Stimulated activated CD4-positive, alpha-beta T cell treated with anti-CD3 and anti-CD28 coated beads, Interleukin-4, amount 100 ng/mL, for 24 hours (primary cell): ENCODE measurements at places on chromosomes 11 and 22.

DNA sequence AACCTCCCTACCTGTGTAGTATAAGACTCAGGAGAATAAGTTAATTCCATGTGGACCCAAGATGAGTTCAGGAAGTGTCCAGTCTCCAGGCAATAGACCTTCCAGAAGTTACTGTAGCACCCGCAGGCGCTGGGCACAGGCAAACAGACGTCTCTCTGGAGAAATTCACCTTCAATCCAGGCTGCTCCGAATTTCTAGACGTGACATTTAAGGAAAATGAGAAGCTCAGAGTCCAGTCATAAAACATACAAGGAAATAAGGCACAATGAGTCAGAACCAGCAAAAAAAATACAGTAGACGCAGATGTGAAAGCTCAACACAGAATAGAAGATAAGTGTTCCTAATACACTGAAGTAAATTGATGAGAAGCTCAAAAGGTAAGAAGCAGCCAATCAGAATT, 14.2 kb downstream of the NADSYN1 start:
- no peak for DNase-seq

GRCh38 chr11:118531597-118532084, 649 bp downstream of the TMEM25 start:
- no peak for DNase-seq

GRCh38 chr22:46641811-46642266, 21.7 kb downstream of the GRAMD4 start:
- no peak for DNase-seq

DNA sequence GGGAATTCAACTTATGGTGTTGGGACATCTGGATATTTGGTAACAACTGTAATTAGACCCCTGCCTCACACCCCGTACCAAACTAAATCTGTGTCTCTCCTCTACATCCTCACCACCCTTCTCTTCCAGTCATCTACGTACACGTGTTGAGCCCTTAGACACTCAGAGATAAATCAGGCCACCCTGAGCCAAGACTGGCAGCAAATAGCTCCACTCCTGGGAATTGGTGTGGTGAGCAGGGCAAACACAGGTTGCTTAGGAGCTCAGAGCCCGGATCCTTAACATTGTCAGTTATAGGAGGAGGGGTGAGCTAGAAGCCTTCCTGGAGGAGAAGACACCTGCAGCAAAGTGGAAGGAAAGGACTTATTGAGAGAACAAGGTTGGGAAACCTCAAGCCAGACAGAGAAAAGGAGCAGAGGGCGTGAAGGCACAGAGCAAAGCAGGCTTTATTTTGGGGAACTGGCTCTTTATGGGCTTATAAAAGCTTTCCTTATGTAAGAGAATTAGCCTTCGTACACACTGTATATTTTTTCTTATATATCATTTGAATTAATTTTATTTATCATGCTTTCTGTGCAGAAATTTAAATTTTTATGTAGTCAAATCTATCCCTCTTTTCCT, 36.9 kb upstream of the KLHL35 start:
- no peak for DNase-seq

- DNase-seq, result peak; percentile 85
Measured at GRCh38 chr22:31970490-31971444, 26.4 kb downstream of the YWHAH start.

DNA sequence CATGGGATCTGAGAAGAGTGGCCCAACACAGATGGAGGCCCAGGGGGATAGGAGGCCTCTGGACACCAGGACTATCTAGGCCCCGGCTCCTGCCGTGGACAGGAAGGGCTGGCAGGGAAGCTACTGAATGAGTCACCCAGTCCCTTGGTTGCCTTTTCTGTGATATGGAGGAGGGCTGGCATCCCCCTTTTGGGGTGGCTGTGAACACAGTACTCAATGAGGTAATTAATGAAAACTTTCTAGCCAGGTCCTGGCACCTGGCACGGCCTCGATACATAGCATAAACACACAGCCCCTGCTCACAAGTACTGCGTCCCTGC, 163.2 kb downstream of the CHST1 start:
- no peak for DNase-seq

DNA sequence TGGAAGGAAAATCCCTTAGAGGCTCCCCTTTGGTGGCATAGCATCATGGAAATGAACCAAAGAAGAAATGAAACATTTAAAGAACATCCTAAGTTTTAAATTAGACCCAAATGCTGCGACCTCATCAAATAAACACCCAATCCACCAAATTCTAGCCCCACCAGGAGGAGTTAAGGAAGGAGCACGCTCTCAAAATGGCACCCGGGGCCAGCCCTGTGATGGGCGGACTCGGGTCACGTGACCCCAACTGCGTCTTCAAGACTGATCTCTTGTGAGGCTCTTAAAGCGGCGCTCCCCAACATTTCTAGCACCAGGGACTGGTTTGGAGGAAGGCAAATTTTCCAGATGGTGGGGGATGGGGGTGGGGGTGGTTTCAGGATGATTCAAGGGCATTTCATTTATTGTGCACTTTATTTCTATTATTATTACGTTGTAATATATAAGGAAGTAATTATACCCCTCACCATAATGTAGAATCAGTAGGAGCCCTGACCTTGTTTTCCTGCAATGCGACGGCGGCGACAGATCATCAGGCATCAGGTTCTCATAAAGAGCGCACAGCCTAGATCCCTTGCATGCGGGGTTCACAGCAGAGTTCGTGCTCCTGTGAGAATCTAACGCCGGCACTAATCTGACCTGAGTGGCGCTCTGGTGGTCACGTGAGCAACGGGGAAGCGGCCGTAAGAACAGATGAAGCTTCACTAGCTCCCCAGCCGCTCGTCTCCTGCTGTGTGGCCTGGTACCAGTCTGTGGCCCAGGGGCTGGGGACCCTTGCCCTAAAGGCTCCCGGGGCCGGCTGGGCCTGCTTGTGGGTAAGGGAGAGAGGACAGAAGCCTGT, 90.6 kb upstream of the SLC22A12 start:
- DNase-seq, result no peak

- no peak for DNase-seq
Measured at GRCh38 chr11:43404836-43405479, 46.2 kb downstream of the TTC17 start.

DNA sequence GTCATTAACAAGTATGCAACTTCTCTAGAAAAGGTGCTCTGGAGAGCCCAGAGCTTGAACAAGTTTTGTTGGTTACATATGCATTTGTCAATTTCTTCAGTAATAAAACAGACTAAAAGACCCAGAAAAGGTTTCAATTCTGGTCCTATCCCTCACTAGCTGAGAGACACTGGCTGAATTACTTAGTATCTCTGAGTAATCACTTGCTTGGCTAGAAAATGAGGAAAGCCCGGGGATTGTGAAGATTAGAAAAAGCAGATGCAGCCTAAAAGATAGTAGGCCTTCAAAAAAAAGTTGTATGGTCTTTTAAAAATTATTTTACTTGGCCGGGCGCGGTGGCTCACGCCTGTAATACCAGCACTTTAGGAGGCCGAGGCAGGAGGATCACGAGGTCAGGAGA, 41.2 kb downstream of the MAPK1 start:
- no peak for DNase-seq

- no peak for DNase-seq
Measured at GRCh38 chr11:112161012-112161411, 2.9 kb downstream of the IL18 start.

GRCh38 chr11:118223570-118223969, 1.2 kb downstream of the JAML start:
- DNase-seq, result no peak

- DNase-seq, result no peak
Measured at GRCh38 chr11:120577041-120577440, 65.5 kb downstream of the GRIK4 start.

DNA sequence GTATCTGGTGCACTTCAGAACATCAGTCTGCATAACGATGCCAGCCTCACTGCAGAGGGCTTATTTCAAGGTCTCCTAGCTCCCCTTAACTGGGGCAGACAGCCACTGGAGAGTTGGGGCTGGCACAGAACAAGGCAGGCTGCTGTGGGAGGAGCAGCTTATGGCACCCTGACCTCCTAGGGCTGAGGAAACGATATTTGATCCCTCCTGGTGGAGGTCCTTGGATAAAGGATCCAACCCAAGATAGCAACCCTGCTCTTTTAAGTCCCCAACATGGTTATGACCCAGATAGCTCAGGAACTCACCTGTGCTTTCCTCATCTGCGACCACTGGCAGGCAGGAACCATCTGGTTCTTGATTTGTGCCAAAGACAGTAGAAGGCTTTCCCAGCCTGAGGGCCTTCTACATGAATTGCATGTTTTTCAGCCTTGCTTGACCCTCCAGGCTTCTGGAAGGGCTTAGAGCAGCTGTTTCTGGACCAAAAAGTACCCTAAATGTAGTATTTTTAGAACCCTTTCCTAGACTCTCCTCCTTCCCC, 2.8 kb downstream of the TMEM109 start:
- DNase-seq, result no peak

GRCh38 chr11:98600786-98601773, 419.7 kb upstream of the CNTN5 start:
- DNase-seq, result no peak

- no peak for DNase-seq
Measured at GRCh38 chr22:20602609-20603164, 95.3 kb downstream of the MED15 start.

DNA sequence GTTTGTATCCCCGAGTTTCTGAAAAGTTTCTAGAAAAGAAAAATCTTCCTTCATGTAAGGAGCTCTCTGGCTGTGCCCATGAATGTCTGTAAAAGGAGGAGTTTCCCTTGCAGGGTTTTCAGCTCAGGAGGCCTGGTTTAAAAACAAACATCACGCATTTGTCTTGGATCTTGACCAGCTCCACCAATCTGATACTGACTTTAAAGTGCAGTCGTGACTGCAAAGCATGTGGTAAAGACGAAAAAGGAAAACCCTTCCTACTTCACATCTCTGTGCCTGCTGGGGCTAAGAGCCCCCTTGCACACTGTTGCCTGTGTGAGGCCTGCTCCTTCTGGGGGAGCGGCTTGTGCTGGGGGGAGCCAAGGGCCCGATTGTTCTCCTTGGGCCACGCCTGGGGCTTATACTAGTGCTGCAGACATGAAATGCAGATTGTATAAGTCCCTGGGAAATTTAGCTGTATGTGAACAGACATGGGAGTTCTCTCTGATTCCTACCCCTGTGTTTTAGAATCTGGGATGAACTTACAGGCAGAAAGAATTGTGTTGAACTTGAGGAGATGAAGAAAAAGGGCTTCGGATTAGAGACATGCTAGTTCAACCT, 62.1 kb downstream of the ADAMTS15 start:
- no peak for DNase-seq

- no peak for DNase-seq
Measured at GRCh38 chr22:23166042-23166831, 14.1 kb upstream of the BCR start.

- no peak for DNase-seq
Measured at GRCh38 chr11:17846852-17847453, 112.4 kb downstream of the KCNC1 start.

- peak; percentile 52 for DNase-seq
Measured at GRCh38 chr11:17343907-17344306, 7.7 kb upstream of the NCR3LG1 start.

DNA sequence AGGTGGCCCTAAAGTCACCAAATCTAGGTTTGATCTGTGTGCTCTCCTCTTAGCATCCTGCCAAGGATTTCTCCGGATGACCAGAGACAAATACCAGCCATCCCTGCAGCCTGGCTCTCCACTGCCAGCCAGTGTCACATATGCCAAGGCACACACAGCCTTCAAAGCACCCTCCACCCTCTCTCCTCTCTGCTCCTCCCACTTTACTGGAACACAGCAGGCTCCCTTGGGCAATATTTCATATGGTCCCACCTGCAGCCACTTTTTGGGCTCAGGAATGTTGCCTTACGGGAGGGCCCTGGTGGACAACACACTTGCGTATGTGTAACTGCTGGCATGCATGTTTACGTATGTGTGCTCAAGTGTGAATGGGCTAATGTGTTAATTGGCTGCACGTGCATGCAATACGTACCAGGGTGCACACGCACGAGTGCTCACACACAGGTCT, 183.9 kb downstream of the CEP164 start:
- DNase-seq, result no peak

DNA sequence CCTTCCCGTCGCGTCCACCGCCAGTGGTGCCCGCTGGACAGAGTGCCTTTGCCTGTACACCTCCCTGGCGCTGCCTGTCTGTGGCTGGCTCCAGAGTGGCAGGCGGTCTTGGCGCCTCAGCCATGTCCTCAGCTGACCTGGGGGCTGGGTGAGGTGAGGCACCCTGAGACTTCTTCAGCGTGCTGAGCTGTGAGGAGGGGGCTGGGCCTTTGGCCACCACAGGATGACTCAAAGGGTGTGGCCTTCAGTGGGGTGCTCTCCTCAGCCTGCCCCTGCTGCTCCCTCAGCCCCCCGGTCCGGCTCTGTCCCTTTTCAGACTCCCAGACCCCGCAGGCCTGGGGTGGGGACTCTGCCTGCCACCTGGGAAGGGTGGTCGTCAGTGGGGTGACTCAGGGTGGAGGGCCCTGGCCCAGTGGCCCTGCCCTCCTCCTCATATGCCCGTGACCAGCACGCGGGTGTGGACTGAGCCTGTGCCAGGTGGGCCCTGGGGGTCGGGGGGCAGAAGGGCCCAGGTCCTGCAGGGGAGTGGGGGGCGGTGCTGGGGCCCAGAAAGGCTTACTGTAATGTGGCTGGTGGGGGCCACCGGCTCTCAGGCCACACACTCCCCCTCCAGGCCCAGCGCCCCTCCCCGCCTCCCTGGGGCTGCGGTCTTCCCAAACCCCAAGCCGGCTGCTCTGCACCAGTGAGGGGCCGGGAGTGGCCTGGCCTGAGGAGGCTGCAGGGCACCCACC, 15.9 kb downstream of the CRELD2 start:
- DNase-seq, result no peak

DNA sequence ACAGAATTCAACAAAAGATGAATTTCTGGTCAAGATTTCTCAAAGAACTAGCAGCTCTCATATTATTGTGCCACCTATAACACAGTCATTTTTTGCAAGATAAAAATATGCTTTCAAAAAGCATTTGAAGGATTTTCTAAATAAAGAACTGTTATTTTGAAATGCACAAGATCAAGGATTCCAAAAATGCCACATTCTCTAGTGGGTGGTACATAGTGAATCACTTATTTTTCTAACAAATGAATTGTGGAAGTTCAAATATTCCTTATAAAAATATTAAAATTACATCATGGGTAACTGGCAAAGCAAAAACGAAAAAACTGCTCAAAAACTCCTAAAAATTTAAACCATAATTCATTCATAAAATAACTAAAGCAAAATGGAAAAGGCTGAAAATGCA, 2.1 kb downstream of the RNF141 start:
- no peak for DNase-seq

- no peak for DNase-seq
Measured at GRCh38 chr11:2881076-2881980, 4.2 kb downstream of the CDKN1C start.

- no peak for DNase-seq
Measured at GRCh38 chr22:23190526-23190925, 10.2 kb downstream of the BCR start.

GRCh38 chr11:117940736-117941135, 11.5 kb upstream of the TMPRSS13 start:
- DNase-seq, result no peak

GRCh38 chr11:127651888-127652221, 651.3 kb upstream of the KIRREL3 start:
- no peak for DNase-seq

DNA sequence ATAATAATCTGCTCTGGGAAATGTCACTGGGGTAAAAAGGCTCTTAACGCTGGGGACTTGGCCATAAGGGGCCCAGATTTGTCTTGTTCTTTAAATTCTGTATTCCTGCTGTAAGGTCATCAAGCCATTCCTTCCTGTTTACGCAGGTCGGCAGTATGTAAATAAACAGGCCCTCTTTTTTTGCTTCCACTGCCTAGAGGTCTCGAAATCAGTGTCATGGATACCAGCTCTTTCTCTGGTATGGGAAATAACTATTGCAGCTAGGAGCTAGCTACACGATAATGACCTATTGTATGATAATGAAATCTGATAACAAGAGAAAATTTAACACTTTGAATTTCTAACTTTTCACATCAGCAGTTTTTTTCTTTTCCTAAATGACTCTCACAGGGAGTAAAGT, 209.2 kb upstream of the NARS2 start:
- no peak for DNase-seq
